Muscle of arm (tissue), 14 donors: ENCODE measurements at places on chromosomes 4 and X. TPM values are rescaled to one million over a fixed set of nuclear protein-coding genes. Genes with fewer than 3 reads are reported as not detected.
A peak's percentile ranks its signal among the peaks of the same experiment; 100 is the strongest.

DNA sequence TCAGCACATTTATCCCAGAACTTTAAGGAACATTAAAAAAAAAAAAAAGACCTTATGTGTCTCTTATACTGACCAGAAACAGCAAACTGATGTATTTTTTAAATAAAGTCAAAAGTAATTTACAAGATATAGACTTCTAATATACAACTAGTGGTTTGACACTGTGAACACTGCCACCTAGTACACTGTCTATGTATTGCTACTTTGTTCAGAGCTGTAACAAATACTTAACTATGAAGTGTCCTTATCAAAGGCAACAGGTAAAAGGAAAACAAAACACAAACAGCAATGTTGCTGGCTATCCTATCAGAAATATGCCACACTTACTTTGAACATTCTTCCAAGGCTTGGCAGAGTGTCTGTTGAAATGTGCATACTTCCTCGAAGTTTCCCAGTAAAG lies 60.4 kb downstream of the CD40LG start:
- no peak for DNase-seq

DNA sequence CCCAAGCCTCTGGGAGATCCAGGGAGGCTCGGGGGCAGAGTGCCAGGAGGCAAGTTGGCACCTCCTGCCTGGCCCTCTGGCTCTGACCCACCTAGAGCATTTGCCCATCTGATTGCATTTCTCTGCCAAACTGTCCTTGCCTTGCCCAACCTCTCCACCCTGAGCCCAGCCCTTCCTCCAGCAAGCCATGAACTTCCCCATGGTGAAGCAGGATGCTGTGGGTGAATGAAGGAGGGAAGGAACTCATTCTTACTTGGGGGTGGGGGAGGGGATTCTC lies 9.3 kb upstream of the CNGA2 start:
- no peak for DNase-seq

- DNase-seq: peak; percentile 6
Observed at GRCh38 chr4:37715889-37716402, 29.8 kb upstream of the RELL1 start.

DNA sequence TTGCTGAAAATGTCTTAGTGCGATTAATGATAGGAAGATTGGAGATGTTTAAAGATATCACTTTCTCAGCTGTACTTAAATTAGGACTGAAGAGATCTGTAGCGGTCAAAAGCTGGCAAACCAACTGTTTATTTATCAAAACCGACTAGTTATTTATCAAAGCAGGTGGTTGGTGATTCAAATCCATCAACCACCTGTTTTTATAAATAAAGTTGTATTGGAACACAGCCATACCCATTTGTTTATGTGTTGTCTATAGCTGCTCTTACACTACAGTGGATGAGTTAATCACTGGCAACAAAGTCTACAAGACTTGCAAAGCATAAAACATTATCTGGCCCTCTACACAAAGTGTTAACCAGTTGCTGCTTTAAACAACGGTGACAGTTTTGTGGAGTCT lies 76.8 kb downstream of the IL15 start:
- DNase-seq: no peak

GRCh38 chr4:160213366-160213765 lies 1110.5 kb downstream of the RAPGEF2 start:
- no peak for DNase-seq

TMEM47 gene
- 101 TPM for polyA plus RNA-seq

SPANXB1 gene
- polyA plus RNA-seq: not detected
